B cell (primary cell): ENCODE measurements at places on chromosomes 12 and 14.

DNA sequence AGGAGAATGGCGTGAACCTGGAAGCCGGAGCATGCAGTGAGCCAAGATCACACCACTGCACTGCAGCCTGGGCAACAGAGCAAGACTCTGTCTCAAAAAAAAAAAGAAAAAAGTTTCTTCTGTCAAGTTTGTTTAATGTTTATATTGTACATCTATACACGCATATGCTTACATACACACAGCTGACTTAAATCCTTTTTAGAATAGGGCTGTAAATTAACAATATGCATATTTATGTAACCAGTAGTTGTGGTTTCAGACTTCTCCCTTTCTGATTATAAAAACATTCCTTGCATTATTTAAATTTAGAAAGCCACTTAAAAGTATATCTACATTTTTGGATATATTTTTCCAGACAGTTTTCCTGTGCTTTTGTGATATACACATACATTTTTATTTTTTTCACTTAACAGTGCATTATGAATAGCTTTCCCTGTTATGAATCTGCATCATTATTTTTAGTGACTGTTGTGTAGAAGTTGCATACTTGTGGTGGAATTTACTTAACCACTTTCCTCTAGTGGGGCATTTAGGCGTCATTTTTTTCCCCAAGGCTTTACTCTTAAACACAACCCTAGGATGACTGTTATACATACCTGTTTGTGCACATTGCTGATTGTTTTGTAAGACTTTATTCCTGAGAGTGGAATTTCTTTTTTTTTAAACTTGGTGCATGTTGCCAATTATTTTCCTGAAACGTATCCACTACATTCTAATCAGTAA lies 29.4 kb downstream of the POLR3B start:
- DNase-seq, result no peak

DNA sequence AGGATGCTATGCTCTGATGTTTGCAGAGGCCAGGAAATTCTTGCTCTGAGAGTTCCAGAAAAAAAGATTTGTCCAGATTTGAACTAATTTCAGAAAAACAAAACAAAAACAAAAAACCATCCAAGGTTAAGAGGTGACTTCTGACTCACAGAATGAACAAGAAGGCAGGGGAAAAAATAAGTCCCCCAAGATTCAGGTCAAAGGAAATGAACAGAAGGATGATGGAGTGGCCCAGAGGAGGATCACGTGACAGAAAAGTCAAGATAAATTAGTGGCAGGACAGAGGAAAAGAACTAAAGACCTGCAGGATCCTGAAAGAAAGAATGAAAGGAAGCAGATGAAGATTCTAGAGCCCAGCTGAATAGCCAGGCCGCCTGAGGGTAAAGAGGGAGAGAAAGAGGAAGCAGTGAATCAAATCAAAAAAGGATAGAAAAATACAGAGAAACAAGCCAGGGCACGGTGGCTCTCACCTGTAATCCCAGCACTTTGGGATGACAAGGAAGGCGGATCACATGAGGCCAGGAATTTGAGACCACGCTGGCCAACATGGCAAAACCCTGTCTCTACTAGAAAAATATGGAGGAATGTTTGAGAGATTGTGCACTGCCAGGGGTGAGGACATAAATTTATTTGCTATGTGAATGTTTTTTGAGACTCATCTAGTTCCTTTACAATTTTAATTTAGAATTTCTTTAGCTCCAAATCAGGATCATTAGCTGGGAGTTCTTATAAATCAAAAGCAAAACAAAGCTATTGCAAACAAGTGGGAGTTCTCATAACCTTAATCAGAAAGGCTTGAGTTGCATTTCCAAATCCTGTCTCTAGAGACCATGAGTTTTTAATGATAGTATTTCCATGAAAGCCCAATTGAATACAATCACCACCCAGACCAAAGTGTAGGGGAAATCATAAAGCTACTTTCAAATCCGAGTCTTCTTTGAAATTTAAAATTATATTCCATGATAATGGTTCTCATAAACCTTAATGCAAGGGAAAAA lies 217.1 kb upstream of the PLEKHG7 start:
- peak; percentile 52 for DNase-seq

DNA sequence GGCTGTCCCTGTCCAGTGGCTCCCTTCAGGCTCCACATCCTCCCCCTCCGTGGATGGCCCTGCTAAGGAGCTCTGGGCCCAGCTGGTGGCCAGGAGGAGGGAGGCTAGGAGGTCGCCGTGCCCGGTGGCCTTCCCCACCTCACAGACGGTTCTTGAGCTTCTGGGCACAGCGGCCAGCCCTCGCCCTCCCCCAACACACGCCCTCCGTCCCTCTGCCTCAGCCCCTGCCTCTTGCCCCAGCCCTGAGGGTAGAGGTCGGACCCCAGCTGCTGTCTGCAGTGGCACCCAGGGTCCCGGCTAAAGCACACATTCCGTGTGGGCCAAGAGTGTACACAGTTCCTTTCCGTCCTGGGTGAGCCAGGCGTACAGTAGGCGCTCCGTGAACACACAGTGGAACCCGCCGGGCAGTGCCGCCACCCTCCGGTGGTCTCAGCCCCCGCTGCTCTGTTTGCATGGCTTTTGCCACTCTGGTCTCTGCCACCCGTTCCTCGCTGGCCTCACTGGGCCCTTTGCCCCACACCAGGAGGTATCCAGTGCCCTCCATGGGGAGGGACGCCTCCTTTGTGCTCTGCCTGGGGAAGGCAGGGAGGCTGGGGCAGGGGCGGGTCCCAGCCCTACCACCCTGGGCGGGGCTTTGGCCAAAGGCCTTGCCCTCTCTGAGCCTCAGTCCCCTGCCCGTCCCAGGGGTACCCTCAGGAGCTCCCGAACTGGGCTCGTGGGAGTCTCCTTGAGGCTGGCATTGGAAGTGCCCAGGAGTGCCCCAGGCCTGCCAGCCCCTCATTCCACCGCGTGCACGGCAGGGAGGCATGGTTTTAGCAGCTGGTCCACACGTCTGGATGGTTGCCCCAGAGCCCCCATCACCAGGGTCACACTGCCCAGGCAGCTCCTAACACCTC lies 13.0 kb downstream of the TRMT61A start:
- no peak for DNase-seq

GRCh38 chr14:21098076-21098891 lies at the start of gene ZNF219:
TSS of gene ZNF219 (minus strand) at chr14:21098655. CDS start at chr14:21093591, 5,064 bp downstream.
- DNase-seq, result peak; percentile 42

DNA sequence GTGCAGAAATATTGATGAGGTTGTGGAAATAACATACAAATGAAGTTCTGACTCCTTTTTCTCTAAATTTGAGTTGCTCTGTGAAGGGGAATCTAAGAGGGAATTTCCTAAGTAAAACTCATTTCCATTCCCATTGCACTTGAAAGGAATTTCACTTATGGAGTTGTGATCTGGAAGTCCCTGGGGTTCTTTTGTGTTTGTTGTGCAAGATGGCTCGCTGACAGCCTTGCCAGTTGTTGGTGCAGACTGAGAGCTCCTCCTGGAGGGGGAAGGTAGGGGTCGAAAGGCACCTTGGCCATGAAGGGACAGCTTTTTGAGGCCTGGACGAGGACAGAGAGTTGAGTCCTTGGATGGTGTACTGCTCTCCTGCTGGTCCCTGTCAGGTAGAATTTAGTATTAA lies 72.0 kb downstream of the C12orf56 start:
- no peak for DNase-seq

- peak; percentile 78 for DNase-seq
Observed at GRCh38 chr12:56766535-56766934, 3.4 kb downstream of the HSD17B6 start.

GRCh38 chr12:5593086-5593485 lies 161.2 kb downstream of the NTF3 start:
- no peak for DNase-seq

- no peak for DNase-seq
Observed at GRCh38 chr12:4856596-4856995, 53.1 kb upstream of the KCNA1 start.

DNA sequence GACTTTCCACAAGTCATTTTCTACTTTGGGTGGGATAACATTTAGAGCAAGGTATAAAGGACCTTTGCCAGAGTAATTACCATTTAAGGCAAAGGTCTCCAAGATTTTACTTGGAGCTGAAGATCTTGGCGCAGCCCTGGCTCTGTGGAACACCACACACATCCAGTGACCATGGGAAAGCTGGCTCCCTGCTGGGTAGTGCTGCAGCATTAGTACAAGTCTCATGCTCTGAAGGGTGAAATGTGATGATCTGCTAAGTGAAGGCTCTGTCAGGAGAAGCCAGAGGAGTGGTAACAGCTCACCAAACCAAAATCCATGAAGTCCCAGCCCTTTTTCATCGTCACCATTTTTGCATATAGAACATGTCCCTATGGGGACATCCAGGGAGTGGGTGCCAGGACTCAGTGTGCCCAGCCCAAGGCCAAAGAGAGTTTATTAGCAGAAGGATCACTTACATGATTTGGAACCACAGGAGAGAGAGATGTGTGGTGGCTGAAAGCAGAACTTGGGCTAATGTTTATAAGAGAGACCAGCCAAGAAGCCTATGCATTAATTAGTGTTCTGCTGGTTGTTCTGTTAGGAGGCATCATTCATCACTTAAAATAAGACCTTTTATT lies 110.7 kb downstream of the SLC38A6 start:
- DNase-seq, result no peak

- DNase-seq, result no peak
Observed at GRCh38 chr14:42617005-42617404, 1010.3 kb downstream of the LRFN5 start.

GRCh38 chr12:103011974-103012763 lies 54.7 kb downstream of the ASCL1 start:
- DNase-seq, result no peak

- DNase-seq, result peak; percentile 55
Observed at GRCh38 chr12:132561427-132562156, 48.8 kb downstream of the LRCOL1 start.

- no peak for DNase-seq
Observed at GRCh38 chr12:48542300-48542928, 17.0 kb downstream of the OR8S1 start.

GRCh38 chr12:68611806-68612160 lies 1.1 kb downstream of the RAP1B start:
- DNase-seq, result no peak

GRCh38 chr12:56724701-56724971 lies 463 bp downstream of the NACA start:
- no peak for DNase-seq

DNA sequence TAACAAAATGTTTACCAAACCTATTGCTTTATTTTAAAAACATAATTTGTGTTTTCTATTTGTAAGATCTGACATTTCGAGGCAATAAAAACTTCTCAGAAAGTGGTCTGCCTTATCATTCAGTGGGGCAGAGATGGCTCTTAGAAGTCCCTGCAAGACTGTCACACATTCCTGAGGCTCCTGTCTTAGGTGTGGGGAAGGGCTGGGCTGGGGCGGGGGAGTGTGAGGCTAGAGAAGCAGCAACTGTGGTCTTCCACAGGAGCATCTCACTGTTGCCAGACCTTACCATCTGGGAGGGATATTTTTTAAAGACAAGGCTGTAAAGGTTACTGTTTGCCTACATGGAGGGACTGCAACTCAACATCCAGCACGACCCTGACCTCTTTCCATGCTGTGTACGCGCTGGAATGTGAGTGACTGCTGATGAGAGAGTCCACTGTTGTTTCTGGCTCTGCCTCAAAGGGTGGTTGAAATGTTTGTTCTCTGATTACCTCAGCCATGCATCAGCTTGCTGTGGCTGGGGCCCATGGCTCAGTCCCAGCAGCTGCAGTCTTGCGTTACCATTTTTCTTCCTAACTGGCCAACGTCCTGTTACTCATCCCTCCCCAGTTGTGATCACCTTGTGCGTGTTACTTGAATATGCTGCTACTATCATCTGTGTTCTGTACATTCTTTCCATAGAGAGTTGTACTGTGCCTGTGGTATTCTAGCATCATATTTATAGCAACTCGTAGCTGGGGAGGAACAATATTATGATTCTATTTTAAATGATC lies 12.4 kb downstream of the ERG28 start:
- DNase-seq, result no peak

- peak; percentile 22 for DNase-seq
Observed at GRCh38 chr12:52155048-52155868, 36.6 kb downstream of the KRT80 start.

- DNase-seq, result no peak
Observed at GRCh38 chr12:46915082-46915481, 89.3 kb upstream of the SLC38A4 start.

- DNase-seq, result no peak
Observed at GRCh38 chr12:96371138-96371789, 29.0 kb downstream of the CDK17 start.

DNA sequence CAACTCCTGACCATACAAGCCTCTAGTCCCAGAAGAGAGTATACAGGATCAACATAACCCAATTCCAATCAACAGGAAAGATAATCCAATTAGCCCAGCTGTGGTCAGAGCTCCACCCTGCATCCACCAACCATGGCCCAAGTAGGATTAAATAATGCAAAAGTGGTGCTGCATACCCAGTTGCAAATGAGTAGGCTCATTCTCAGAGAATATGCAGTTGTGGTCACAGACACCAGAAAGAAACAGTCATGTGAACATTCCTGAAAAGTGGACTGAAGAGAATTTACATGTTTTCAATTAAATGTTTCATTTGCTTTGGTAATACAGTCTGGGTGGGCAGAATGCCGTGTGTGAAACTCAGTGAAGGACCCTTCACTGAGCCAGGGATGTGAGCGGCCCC lies 167.2 kb upstream of the BMP4 start:
- DNase-seq, result no peak

DNA sequence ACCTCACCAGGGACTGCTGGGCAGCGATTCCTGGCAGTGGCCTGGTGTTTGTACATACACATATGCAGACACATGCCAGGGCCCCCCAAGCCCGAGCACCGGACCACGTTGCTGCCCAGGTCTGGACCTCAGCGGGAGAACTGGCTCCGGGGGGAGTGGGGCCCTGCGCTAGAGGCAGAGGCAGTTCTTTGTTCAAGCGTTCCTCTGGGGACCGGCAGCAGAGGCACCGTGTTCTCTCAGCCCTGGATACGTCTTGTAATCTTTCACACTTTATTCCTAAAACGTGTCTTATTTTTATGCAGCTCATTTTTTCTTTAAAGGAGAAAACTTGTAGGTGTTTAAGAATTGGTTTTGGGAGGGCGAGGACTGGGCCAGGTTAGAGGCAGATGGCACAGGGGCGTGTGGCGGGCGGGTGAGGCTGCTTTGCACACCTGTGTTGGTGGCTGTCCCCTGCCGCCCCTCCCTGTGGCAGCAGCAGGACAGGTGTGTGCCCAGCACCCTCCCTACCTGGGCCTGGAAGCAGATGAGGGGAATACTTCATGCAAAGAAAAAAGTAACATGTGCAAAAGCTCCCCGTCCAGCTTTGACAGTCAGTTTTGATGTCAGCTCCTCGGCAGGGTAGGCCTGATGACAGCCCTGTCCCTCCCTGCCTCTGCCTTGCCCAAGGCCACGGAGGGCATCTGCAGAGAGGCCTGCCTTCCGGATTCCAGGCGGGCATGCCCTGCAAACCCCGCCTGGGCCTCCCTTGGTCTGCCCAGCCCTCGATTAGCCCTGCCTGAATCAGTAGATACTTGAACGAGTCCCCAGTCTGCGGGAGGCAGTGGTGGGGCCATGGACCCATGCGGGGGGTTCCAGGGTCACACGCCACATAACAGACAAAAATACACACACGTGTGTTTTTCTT lies 7.0 kb upstream of the PUS1 start:
- DNase-seq, result no peak

GRCh38 chr14:22792158-22792557 lies 23.1 kb downstream of the SLC7A7 start:
- DNase-seq, result no peak
